Purkinje cell (primary cell): ENCODE measurements at places on chromosomes 7 and 10. TPM values are rescaled to one million over a fixed set of nuclear protein-coding genes. Genes with fewer than 3 reads are reported as not detected.

Gene PLCE1
- polyA plus RNA-seq, result 0.48 and 0.58 TPM in 2 replicates

Gene GIMAP2
- 0.50 and 1.0 TPM in 2 replicates for polyA plus RNA-seq

Gene PDAP1
- polyA plus RNA-seq, result 25.4 and 43.5 TPM in 2 replicates

Gene TMEM229A
- polyA plus RNA-seq, result 2.7 and 3.3 TPM in 2 replicates

Gene TRIM74
- not detected in 2 replicates for polyA plus RNA-seq

Gene OR6V1
- polyA plus RNA-seq, result 1.2 TPM in 1 of 2 replicates, not detected in the other

Gene PRSS37
- polyA plus RNA-seq, result 0.39 and 1.6 TPM in 2 replicates

Gene GBX1
- not detected in 2 replicates for polyA plus RNA-seq

Gene CPEB3
- polyA plus RNA-seq, result 22.4 and 23.4 TPM in 2 replicates

Gene MNX1
- polyA plus RNA-seq, result not detected in 2 replicates

Gene THNSL1
- polyA plus RNA-seq, result 18.5 and 21.8 TPM in 2 replicates

Gene GPR37
- 2.7 TPM in 1 of 2 replicates, not detected in the other for polyA plus RNA-seq
